NCI-H1694 treated with DMSO at 0.1 percent for 48 hours (cell line): ENCODE measurements at places on chromosomes 7 and 10.

DNA sequence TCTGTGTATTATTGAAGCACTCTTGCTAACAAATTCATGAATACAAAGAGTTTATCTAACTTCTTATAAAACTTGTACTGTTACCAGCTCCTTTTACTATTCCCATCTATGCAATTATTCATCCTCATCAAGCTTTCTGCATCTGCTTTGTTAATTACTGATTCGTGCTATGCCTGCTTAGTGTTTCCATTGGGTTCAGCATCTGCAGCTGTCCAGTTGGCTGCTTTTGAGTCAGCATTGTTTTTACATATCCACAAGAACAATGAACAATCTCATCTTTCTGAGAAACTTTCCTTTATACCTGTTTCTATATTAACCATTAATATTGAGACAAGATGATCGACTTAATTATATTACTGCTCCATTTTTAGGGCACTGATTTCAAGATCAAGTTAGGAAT, 19.6 kb upstream of the ANLN start:
- no peak for DNase-seq

DNA sequence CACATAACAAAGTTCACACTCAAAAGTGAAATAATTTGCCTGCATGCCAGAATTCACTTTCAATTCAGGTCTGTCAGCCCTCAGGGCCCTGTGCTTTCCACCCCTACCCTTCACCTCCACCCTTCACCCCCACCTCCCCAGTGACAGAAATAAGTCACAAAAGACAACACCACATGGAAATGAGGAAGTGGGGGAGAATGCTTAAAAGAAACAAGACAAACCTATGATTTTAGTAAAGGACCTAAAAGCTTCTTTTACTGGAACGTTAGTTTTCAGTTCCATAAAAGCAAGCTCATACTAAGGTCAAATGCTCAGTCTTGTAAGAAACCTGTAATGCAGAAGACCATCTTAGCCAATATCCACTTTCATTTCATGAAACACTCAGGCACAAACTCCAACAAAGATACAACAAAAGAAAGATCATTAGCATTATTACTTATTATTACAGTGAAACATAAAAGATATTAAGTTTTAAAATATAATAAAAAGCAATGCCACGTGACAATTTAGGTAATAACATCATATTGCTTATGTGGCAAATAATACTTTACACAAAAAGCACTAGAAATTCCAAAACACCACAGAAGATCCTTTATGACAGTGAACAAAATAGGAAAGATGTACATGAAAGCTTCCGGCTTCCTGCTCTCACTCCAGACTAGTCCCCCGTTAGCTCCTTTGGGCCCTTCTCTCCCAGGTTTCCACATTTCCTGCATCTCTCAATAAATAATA, 112.1 kb downstream of the LMBR1 start:
- DNase-seq: no peak

DNA sequence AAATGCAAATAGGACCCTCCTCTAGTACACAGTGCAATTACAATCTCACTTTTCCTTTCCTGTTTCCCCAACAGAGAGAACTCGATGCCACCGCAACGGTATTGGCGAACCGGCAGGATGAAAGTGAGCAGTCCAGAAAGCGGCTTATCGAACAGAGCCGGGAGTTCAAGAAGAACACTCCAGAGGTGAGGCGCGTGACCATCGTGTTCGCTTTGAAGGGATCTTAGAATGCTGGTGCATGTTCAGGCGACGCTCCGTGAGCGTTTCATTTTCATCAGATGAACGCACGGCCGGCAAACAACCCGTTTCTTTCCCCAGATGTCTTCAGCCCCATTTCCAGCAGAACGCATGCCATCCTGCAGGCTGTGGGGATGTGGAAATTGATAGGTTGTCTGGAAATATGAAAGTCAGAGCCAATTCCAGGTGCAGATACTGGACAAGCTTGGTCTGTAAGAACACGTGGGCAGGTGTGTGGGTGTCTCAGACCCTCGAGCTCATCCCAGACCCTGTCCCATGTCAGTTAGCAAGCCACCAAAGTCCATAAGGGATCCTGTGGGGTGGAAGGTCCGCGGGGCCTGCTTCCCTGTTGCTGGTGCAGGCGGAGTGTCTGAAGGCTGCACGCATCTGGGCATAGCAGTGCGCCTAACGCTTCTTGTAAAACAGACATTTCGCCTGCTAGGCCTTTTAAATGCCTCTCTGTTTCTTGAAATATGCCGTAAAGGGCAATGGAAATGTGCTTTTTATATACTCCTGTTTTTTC, 98.8 kb downstream of the CUX1 start:
- no peak for DNase-seq

GRCh38 chr10:13527864-13528122, 1.0 kb downstream of the BEND7 start:
- no peak for DNase-seq

GRCh38 chr10:49168171-49168540, 20.0 kb downstream of the TMEM273 start:
- no peak for DNase-seq

- DNase-seq: no peak
Measured at GRCh38 chr10:132390921-132391675, 5.9 kb upstream of the PWWP2B start.

GRCh38 chr7:512541-513311, 6.9 kb downstream of the PDGFA start:
- no peak for DNase-seq

DNA sequence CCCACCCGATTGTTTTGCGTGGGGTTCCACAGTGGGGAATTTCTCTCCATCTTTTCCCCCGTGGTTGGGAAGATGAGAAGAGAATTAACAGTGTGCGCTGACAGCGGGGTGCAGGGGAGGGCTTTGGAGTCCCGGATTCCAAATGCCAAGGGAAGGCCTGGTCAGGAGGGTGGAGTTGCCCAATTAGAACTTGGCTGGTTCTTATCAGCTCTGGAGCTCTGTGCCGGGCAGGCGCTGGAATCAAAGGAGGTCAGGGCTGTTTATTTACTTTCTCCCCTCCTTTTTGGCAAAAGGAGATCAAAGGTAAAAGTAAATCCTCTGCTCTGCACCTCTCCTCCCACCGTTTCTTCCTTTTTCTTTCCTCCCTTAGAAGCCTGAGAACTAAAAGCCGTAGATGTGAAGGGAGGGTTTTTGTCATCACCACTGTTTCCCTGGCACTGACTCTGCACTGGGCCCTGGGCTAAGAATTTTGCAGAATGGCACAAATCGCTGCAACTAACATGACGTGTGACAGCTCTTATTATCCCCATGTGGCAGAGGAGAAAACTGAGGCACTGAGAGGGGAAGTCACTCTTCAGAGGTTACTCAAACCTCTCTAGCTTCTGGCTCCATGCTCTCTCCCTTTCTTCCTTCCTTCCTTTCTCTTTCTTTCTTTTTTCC, 95.2 kb upstream of the ZNF716 start:
- no peak for DNase-seq

- DNase-seq: no peak
Measured at GRCh38 chr10:132841615-132841975, 55.6 kb upstream of the NKX6-2 start.

DNA sequence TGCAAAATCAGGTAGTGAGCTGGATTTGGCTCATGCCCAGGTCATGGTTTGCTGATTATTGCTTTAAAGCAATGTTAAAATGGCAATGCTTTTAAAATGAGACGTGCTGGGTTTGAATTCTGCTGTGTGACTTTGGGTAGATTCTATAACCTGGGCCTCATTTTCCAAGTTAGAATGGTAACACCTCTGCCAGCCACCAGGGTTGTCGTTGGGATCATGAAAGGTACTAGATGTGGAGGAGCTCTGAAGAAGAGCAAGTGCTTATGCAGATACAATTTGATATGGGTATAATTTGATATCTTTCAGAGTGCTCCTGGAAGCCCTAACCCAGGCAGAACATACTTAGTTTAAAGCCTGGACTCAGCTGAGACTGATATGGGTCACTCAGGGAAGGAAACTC, 60.0 kb downstream of the EVX1 start:
- peak; percentile 53 for DNase-seq

GRCh38 chr7:123844712-123845219, at the start of gene HYAL4:
HYAL4 (plus strand) TSS chr7:123845169; CDS start chr7:123868274, 23,105 bp downstream.
- DNase-seq: no peak

- no peak for DNase-seq
Measured at GRCh38 chr7:6365451-6365850, 82.3 kb downstream of the DAGLB start.

GRCh38 chr10:108716352-108716751, 1207.0 kb downstream of the XPNPEP1 start:
- DNase-seq: no peak

GRCh38 chr10:13709931-13710650, 123.3 kb downstream of the PRPF18 start:
- peak; percentile 64 for DNase-seq
